NCI-H1105 (cell line): ENCODE measurements at places on chromosomes 4 and X.

DNA sequence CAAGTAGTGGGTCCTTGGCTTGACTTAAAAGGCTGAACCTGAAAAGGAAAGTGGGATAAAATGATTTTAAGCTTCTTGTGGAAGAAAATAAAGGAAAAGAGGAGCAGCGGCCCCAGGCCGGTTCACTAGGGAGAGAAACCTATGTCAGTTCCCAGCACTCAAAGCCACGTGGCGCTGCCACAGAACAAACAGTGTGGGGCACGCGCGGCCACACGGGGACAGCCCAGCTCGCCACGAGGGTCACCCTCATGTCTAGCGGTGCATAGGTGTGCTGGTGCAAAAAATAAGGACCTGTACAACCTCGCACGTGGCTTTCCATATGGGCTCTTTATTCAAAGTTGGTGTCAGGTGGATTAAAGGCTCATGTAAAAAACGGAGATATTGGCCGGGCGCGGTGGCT lies 17.1 kb downstream of the MSANTD1 start:
- no peak for DNase-seq

- no peak for DNase-seq
Observed at GRCh38 chr4:7909463-7910262, 30.0 kb downstream of the AFAP1 start.

DNA sequence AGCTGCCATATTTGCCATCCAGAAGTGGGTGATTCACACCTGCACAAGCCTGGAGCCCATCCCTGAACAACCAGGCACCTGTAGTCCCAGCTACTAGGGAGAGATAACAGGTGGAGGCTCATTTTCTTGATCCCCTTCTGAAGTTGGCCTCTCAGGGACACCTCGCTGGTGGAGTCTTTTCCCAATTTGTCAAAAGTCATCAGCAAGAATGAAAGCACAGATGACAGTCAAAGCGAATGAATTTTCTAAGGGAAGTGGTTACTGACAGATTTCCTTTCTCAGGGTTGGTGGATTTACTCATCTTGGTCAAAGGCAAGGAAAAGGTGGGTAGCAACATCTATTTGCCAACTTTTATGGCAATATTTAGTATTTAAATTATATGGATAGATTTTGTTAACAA lies 36.5 kb downstream of the FGFBP1 start:
- no peak for DNase-seq

- DNase-seq: no peak
Observed at GRCh38 chr4:41039317-41039716, 175.0 kb downstream of the APBB2 start.

DNA sequence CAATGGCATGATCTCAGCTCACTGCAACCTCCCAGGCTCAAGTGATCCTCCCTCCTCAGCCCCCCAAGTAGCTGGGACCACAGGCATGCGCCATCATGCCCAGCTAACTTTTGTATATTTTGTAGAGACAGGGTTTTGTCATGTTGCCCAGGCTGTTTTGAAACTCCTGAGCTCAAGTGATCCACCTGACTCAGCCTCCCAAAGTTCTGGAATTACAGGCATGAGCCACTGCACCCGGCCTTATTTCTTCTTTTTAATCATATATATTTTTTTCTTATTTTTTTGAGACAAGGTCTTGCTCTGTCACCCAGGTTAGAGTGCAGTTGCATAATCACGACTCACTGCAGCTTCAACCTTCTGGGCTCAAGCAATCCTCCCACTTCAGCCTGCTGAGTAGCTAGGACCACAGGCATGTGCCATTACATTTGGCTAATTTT lies 184.0 kb downstream of the TSPAN5 start:
- DNase-seq: no peak

DNA sequence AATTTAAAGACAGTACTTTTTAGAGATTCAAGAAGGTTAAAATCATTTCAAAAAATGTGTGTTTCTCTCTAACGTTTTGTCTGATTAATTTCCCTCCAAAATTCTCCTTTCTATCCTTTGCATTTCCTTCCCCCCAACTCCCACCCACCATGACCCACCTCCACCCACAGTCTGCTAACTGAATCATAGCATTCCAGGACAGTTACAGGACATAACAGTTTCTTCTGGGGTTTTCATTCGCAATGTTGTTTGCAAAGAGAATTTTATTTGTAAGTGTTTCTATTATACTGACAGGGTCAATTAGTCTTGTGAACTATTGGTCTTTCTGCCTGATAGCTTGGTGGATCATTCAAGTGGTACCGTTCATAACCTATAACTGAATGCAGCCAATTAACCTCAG lies 53.7 kb downstream of the ANAPC10 start:
- no peak for DNase-seq

- no peak for DNase-seq
Observed at GRCh38 chr4:175509320-175509719, 302.7 kb downstream of the GPM6A start.

- DNase-seq: no peak
Observed at GRCh38 chr4:39305912-39306677, 60.1 kb downstream of the RFC1 start.

DNA sequence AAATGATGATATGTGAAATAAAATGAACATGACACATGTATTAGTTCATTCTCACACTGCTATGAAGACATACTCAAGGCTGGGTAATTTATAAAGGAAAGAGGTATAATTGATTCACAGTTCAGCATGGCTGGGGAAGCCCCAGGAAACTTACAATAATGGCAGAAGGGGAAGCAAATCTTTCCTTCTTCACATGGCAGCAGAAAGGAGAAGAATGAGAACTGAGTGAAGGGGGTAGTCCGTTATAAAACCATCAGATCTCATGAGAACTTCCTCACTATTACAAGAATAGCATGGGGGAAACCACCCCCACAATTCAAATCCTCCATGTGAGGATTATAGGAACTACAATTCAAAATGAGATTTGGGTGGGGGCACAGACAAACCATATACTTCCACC lies 243.9 kb upstream of the GYPA start:
- DNase-seq: no peak

DNA sequence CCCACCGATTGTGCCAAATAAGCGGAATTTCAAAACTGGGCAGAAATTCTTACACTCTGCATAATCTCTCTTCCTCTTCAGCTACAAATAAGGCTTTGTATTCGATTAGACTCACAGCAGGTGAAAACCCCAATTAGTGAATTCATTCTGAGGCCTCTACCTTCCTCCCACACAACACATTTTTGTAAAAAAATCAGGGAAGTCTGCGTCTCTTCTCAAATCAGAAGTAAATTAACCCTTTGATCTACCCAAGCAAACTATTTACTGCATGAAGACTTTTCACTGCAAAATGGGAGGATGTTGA lies 200.6 kb upstream of the FTHL17 start:
- no peak for DNase-seq

DNA sequence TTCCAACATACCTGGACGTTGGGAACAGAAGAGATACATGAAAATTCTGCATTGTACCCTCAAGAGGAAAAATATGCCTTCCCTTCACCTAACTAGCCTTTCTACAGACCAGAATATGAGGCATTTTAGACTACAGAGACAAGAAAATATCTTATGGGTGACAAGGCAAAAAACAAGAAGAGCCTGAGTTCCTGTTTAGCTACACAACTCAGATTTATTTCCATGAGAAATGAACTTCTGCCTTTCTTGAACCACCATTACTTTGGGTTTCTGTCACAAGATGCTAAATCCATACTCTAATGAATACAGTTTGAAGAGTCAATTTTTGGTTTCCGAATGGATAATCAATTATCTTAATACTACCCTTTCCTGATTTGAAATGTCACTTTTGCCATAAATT lies 18.7 kb downstream of the RCHY1 start:
- no peak for DNase-seq

DNA sequence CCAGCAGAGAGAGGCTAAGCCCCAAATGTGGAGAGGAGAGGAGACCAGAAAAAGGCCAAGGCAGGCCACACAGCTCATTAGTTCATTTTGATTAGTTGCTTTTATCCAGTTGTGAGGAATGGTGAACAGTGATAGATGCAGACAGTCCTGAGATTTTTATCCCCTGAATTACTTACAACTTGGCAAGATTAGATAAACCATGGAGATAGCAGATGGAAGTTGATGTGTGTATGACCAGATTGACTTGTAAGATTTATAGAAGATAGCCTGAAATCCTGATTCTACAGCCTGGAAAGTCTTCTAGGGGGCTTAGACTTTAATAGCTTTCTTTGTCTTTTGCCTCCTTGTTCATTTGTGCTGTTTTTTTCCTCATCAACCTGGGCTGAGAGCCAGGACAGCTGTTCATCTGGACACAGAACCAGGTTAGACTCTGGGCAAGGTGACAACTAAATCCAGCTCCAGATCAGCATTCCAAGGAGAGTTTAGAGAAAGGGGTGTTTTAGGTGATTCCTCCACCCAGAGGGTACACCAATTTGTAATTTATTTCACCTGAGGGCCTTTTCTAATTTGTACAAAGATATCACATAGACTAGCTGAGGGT lies 215.5 kb downstream of the SPATA18 start:
- no peak for DNase-seq

GRCh38 chr4:6489927-6490326 lies 17.5 kb upstream of the PPP2R2C start:
- DNase-seq: no peak

- DNase-seq: no peak
Observed at GRCh38 chr4:155081222-155081621, 127.2 kb upstream of the NPY2R start.

DNA sequence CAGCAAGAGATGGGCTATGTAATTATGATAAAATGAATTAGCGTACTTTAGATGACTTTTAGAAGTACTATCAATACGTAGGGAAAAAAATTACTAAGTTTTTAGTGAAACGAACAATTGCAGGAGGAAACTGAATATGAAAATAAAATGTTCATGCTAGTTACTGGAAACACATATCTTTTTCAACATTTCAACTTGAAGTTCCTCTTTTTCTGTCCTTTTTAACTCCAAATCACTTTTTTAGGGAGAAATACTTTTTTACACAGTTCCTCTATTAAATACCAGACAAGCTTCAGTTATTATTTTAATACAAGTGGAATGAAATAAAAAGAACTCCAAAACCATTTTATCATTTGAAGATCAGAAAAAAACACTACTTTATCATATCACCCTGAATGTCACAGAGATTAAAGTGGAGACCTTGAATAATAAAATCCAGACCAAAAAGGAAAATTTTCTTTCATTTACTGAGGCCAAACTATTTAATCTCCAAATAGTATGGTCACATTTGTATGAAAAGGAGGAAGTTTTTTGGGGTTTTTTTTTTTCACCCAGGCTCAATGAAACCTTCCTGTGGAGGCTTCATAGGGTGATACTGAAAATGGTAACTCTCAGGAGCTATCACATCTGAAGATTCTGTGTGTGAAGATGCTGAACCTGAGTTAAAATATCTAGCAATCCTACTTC lies 306.2 kb downstream of the INPP4B start:
- no peak for DNase-seq

DNA sequence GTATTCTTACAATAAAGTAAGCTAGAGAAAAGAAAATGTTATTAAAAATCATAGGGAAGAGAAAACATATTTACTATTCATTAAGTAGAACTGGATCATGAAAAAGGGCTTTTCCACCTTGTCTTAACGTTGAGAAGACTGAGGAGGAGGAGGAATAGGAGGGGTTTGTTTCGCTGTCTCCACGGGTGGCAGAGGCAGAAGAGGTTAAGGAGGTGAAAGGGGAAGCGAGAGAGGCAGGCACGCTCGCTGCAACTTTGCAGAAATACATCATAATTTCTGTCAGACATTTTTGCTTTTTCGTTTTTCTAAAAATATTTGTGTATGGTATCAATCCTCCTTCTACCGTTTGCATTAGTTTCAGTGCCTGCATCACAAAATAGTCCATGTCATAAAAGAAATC lies 2375.1 kb upstream of the AGA start:
- no peak for DNase-seq

DNA sequence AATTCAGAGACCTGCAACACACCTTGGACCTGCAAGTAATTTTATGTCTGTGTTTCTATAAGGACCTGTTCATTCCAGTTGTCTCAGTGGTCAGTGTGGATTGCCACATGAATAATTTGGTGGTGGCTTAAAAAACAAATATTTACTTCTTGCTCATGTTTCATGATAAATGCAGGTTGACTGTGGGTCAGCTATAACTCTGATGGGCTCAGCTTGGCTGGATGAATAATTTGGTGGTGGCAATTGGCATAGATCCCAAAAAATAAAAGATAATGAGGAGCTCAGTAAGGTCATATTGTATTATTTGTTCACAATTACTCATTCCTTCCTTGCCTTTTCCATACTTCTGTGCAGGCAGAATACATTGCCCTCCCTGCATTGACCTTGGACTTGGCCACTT lies 18.9 kb upstream of the SCRG1 start:
- no peak for DNase-seq

- DNase-seq: no peak
Observed at GRCh38 chr4:100644150-100644549, 126.3 kb upstream of the EMCN start.

DNA sequence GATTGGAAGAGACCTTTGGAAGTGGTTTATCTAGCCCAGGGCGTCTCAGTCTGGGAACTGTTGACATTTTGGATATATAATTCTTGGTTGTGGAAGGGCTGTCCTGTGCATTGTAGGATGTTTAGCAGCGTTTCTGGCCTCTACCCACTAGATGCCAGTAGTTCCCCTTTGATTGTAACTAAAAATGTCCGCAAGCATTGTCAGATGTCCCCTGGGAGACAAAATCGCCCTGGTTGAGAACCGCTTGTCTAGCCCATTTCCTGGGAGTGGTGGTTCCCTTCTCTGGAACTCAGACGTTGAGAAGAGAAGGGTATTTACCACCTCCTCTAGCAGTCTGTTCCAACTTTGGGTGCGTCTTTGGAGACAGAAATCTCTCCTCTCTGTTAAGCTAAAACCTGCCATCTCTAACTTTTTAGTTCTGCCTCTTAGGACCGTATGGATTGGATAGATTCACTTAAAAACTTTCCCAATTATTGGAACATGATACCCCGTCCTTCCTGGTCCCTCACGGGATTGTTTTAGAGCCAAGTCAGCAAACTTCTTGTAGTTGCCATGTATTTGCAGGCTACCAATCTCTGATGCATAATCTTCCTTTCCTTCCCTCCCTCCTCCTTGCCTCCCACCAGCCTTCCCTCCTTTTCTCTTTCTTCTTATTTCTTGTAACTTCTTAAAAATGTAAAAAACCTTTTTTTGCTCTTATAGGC lies 13.9 kb downstream of the TMEM165 start:
- DNase-seq: no peak
